Foreskin fibroblast (primary cell): ENCODE measurements at places on chromosomes 12 and 14.

DNA sequence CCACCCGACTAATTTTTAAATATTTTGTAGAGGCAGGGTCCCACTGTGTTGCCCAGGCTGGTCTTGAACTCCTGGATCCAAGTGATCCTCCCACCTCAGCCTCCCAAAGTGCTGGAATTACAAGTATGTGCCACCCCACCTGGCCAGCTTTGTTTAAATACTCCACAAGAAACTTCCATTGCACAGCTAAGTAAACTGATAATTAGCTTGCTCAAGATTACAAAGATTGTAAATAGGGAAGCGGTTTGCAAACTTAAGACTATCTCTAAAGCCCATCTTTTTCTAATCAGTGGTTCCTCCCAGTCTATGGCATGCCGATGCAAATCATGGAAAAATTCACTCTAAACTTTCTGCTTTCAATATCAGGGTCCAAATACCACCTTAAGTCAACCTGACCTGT is 9.7 kb downstream of the SLC7A8 start:
- no peak for DNase-seq

- DNase-seq: no peak
These were observed 308.2 kb upstream of the FBXO33 start for GRCh38 chr14:39740454-39740853.

GRCh38 chr14:93135399-93135798 is 19.7 kb upstream of the ITPK1 start:
- DNase-seq: no peak

GRCh38 chr12:12505544-12506495 is 56.8 kb downstream of the DUSP16 start:
- DNase-seq: peak; percentile 80
